Fibroblast of skin of left biceps (primary cell): ENCODE measurements at places on chromosomes 5 and 9.

DNA sequence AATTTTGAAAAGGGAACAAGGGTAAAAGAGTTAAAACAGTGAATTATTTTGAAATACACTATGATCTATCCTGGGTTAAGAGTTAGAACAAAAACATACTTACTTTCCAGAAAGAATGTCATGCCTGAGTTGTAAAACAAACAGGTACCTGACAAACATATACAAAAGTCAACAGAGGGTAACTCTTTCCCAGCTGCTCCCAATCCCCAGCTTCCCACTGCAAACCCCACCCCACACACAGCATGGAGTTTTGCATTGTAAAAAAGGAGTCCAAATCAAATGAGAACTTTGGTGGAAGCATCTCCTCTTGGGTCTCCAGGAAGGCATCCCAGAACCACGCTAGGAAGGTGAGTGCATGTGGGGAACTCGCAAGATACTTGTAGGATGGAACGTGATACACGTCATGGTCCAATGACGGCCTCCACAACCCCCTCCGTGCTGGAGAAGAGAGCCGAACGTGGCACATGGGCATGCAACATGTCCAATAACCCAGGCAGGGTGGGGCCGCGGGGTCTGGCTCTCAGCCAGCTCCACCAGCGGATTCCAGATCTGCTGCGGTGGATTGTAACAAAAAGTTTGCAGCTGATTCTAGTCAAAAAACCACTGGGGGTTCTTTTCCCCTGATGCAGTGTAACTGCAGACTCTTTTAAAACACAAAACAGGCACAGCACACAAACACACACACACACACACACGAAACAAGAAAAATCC lies 55.8 kb downstream of the EPB41L4B start:
- no peak for DNase-seq

DNA sequence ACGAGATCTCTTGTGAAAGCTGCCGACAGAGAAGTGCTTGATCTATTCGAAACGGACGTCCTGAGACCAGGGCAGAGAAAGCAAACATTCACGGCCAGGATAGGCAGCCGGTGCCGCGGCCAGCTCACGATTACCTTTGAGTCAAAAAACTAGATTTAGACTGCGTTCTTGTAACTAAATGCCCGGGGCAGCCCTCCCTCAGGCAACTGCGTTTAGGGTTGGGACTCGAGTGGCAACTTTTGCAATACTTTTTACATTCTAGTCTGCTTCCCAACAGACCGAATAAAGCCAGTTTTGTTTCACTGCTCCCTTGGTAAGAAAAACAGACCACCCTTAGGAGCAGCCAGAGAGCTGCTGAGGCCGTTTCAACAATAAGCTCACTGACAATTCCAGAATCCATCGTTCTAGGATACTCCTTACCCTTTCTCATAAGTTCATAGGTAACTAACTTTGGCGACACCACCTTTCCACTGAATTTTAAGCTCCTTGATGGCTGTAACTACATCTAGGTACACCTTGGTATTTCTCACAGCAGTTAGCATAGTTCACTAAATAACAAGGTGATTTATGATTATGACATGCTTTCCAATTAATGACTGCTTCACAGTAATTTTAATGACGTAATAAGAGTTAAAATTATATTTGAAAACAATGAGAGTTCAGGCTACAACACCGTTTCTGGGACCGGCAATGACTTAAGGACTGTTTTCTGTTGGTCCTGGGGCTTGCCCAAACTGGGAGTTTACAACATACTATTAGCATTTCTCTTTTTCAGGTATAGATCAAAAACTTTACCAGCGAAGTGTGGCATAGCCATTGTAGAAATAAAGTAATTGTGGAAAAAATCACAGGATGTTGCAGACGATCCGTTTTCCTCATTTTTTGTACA lies 899 bp upstream of the RAPGEF6 start:
- DNase-seq: no peak

DNA sequence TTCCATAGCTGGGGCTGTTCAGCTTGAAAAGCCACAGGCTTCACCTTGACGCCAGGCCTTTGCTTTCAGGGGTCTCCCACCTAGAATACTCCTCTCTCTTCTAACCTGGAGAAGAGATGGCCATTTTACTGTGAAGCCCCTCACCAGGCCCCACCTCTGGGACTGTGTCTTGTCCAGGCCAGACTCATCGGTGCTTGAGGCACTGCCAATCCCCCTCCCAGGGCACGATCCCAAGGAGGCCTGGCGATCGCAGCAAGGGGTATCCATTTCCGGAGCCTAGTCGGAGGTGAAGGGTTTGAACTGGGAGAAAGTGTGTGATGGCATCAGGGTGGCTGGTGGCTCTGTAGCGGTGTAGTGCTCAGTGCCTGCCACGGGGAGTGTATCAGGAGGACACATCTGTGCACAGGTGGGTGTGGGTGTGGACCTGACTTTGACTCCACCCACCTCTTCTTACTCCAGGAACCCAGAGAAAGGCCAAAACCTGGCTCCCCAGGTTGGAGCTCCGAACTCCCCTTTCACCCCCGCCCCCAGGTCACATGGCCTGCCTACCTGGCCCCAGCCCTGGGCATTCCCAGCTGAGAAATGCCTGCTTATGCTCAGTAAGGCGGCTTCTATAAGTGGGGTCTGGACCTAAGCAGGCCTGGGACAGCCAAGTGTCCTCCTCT lies 27.4 kb upstream of the ENHO start:
- DNase-seq: no peak

GRCh38 chr5:95181644-95182043 lies 103.2 kb downstream of the MCTP1 start:
- no peak for DNase-seq

GRCh38 chr5:143742951-143743350 lies 69.0 kb upstream of the HMHB1 start:
- DNase-seq: no peak

DNA sequence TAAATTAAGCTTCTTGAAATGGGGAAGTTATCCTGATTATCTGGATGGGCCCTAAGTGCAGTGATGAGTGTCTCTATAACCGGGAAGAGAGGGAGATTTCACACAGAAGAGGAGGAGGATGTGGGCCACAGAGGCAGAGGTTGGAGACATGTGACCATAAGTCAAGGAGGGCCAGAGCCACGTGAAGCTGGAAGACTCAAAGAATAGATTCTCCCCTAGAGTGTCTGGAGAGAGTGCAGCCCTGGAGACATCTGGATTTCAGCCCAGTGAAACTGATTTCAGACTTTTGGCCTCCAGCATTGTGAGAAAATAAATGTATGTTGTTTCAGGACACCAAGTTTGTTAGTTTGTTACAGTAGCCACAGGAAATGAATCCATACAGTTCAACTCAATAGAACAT lies 442.9 kb downstream of the NTRK2 start:
- no peak for DNase-seq

DNA sequence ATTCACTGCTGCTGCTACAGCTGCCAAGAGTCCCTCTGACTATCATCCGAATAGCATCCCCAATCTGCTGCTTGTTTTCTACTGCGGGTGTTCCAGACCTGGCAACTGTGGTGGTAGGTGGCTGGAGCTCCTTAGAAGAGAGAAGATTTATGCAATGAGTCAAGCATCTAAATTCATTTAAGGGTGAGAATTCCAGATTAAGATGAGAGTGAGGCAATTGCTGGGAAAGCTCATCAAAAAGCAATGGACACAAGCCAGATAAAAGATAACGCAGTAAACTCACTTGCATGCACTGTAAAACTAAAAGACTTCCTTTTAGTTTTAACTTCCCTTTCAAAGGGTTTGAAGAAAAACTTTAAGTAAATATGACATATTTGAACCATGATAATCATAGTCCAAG lies 3.9 kb downstream of the PLK2 start:
- no peak for DNase-seq

GRCh38 chr5:52544738-52545137 lies 243.0 kb upstream of the ITGA1 start:
- no peak for DNase-seq

DNA sequence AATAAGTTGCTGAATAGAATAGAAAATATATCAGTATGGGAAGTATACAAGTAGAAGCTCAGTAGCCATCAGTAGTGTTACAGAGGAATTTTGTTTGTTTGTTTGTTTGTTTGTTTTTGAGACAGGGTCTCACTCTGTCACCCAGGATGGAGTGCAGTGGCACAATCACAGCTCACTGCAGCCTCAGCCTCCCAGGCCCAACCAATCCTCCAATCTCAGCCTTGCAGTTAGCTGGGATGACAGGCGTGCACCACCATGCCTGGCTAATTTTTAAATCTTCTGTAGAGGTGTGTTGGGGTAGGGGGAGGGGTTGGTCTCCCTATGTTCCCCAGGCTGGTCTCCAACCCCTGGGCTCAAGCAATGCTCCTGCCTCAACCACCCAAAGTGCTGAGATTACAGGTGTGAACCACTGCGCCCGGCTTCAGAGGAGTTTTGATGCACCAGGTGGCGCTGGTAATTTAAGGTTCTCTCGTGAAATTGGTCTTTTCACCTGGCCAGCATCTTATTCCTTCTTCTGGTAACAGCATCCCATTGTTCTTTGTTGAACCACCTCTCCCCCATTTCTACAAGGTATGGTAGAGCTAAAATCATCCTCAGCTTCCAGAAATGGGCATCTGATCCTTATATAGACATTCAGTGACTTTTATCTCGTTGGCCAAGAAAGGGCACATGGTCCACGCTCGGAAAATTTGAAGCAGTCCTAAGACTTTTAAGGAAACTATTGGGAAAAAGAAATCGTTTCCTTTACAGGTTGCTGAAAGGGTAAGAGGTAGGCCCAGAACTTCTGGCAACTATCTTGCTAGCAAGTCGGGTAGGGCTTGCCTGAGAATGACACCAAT lies 157.1 kb downstream of the ARRDC3 start:
- no peak for DNase-seq

GRCh38 chr5:164076556-164076955 lies 571.1 kb downstream of the MAT2B start:
- no peak for DNase-seq

GRCh38 chr9:87237336-87237735 lies 260.3 kb upstream of the DAPK1 start:
- DNase-seq: no peak

DNA sequence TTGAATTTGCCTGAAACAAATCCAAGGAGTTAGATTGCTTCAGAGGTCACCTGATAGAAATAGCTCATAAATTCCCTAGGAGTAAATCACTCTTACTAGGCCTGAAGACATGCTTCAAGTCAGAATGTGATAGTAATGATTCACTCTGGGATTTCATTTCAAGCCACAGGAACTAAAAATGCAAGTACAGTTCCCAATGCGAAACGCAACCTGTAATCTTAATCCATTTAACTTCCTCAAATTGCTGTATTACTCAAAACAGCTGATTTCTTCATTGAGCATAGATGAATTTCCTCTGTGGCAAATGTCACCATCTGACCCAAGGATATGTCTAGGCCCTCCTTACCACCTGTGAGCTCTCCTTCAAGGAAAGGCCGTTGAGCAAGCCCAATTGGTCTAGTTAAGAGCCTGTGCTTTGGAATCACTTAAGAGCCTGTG lies 32.1 kb upstream of the IL6ST start:
- peak; percentile 73 for DNase-seq

DNA sequence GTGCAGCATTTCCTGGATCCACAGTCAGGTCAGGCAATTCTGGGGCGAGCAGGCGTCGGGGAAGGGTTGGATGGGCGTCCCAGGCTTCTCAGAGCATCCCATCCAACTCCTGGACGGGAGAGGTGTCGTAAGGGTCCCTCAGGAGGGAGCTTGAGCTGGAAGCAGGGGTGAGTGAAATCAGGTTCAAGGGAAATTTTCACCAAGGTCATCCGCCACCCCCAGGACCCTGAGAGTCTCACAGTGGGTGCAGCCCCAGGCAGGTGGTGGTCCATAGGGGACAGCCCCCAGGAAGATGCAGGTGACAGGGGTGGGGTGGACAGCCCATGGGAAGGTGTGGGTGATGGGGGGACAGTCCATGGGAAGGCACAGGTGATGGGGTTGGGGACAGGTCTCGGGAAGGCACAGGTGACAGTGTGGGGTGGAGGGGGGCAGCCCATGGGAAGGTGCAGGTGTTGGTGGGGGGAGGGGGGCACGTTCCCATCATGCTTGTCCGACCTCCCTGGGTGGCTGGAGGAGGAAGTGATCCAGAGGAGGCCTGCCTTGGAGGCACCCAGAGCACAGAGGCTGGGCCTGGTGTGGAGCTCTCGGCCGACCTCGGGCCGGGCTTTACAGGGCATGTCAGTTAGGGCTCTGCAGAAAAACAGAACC lies 48.9 kb downstream of the AHRR start:
- DNase-seq: no peak

DNA sequence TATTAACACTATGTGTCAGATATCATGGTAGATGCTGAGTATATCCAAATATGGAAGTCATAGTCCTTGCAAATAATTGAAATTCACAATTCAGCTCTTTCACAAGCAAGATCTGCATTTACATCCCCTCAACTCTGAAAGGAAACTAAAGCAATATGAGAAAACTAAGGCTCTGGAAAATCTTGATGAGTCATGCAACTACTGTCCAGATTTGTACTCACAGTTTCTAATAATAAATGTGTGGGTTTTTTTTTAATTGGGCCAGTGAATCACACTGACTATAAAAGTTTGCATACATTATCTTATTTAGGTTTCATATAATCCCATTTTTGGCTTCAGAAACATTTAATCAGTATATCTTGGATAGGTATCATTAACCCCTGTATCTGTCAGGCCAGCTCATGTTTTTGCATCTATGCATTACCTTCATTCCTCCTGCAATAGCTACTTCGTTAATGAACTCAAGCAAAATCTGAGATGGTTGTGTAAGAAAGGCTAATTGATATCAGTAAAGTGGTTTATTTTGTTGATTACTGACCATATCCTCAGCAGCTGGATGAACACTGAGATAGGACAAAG lies 58.7 kb upstream of the PRR16 start:
- DNase-seq: peak; percentile 88

DNA sequence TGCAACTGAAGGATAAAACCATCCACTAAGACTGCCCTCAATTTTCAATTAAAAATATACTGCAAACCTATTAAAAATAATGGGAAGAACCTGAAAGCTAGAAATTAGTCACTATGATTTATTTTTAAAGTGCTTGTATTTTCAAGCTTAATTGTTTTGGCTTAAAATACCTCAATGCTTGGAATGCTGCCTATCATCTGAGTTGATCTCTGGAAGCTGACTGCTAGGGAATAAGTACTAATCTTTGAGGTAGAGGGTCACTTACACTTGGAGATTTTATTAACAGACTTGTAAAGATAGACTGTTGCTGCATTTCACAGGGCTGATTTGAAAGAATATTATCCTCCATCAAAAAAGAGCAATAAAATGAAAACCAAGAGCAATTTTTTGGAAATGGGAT lies 6.2 kb downstream of the PCSK1 start:
- DNase-seq: no peak

- no peak for DNase-seq
These were observed 270.2 kb downstream of the ELAVL2 start for GRCh38 chr9:23555851-23556250.

GRCh38 chr5:154788212-154788611 lies 33.0 kb downstream of the LARP1 start:
- DNase-seq: no peak

- no peak for DNase-seq
These were observed 27.1 kb upstream of the SRP19 start for GRCh38 chr5:112833971-112834370.

DNA sequence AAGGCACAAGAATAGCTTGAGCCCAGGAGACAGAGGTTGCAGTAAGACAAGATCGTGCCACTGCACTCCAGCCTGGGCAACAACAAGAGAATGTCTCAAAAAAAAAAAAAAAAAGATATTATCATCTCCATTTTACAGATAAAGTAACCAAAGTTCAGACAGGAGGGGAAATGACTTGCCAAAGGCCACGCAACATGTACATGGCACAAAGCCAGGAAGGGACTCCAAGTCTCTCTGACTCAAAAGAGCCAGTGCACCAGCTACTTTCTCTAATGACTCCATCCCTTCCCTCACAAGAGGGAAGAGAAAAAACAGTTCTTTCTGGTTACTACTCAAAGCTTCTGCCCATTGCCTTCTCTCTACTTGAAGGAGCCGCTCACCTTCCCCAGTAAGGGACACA lies 34.1 kb downstream of the SIL1 start:
- DNase-seq: no peak

GRCh38 chr5:143130613-143131305 lies 272.7 kb downstream of the NR3C1 start:
- no peak for DNase-seq
